Esophagus squamous epithelium (tissue), 5 donors: ENCODE measurements at places on chromosomes 1 and 21.

GRCh38 chr1:206025283-206025820 lies 1.7 kb upstream of the CTSE start:
- no peak overlapping the region for H3K27ac ChIP-seq
- no peaks in the 10 kb centered on the region for H3K36me3 ChIP-seq
- no peak overlapping the region for H3K4me3 ChIP-seq
- H3K27me3 ChIP-seq: no peaks in the 10 kb centered on the region

- H3K4me3 ChIP-seq: no peak overlapping the region
- no peaks in the 10 kb centered on the region for H3K36me3 ChIP-seq
- DNase-seq: no peak
- H3K27me3 ChIP-seq: no peaks in the 10 kb centered on the region
Measured at GRCh38 chr1:234649432-234650081, 39.6 kb upstream of the IRF2BP2 start.

GRCh38 chr1:109192433-109192832 lies 21.3 kb upstream of the SARS1 start:
- no peak overlapping the region for H3K4me3 ChIP-seq
- no peak for DNase-seq
- H3K36me3 ChIP-seq: no peaks in the 10 kb centered on the region

GRCh38 chr1:56331892-56332567 lies 247.3 kb downstream of the PLPP3 start:
- no peaks in the 10 kb centered on the region for H3K27me3 ChIP-seq
- no peaks in the 10 kb centered on the region for H3K36me3 ChIP-seq
- DNase-seq: no peak
- H3K4me1 ChIP-seq: peaks cover 9% of the 10 kb centered on the region
- H3K4me3 ChIP-seq: no peak overlapping the region

- H3K4me1 ChIP-seq: no peaks in the 10 kb centered on the region
- no peak overlapping the region for H3K4me3 ChIP-seq
- no peaks in the 10 kb centered on the region for H3K27me3 ChIP-seq
- no peaks in the 10 kb centered on the region for H3K36me3 ChIP-seq
Measured at GRCh38 chr1:186595969-186596368, 84.3 kb downstream of the PTGS2 start.
